Left lung (tissue), 14 donors: ENCODE measurements at places on chromosomes 5 and 9. TPM values are rescaled to one million over a fixed set of nuclear protein-coding genes. Genes with fewer than 3 reads are reported as not detected.
A peak's percentile ranks its signal among the peaks of the same experiment; 100 is the strongest.

DNA sequence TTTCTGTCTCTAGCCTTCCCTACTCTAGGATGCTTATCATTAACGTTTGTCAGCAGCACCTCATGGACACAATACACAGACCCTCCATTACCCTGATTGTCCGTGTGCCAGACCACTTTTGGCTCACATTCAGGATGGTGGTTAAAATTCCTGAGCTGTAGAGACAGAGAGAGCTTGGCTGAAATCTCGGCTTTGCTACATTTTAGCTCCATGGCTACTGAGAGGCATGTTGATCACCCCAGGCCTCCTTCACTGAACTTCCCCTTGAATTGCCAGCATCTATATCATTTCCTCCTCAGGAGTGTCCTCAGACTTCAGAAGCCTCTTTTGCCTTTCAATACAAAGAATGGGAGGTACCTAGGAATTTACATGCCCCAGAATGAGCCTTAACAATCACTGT is 104.7 kb upstream of the ISL1 start:
- no peaks in the 10 kb centered on the region for H3K27me3 ChIP-seq
- H3K4me3 ChIP-seq, result no peak overlapping the region
- H3K4me1 ChIP-seq, result no peaks in the 10 kb centered on the region
- H3K27ac ChIP-seq, result no peak overlapping the region
- no peak for DNase-seq

- peaks cover 11% of the 10 kb centered on the region for H3K4me1 ChIP-seq
- H3K4me3 ChIP-seq, result no peak overlapping the region
- no peaks in the 10 kb centered on the region for H3K36me3 ChIP-seq
These were observed 351.9 kb downstream of the ENC1 start for GRCh38 chr5:74288448-74289108.

DNA sequence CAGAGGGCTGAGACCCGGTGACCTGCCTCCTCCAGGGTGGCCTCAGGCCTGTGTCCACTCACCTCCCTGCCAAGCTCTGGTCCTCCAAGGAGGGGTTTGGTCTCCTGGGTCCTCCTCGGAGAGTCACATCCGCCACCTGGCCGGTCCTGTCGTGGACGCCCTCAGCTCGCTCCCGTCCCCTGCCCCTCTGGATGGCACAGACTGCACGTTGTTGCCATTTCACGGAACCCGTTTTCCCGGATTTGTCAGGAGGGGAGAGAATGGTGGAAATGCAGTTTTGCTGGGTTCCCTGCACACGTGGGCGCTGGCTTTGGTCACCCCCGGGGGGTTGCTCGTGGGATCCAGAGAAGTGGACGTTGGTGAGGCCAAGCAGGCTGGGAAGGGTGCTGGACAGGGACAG is 62.7 kb downstream of the RXRA start:
- H3K27me3 ChIP-seq, result no peaks in the 10 kb centered on the region
- H3K36me3 ChIP-seq, result no peaks in the 10 kb centered on the region
- H3K27ac ChIP-seq, result no peak overlapping the region
- no peak for DNase-seq

- DNase-seq, result no peak
- no peaks in the 10 kb centered on the region for H3K36me3 ChIP-seq
- no peak overlapping the region for H3K27ac ChIP-seq
- no peaks in the 10 kb centered on the region for H3K27me3 ChIP-seq
These were observed 109.1 kb downstream of the NNT start for GRCh38 chr5:43712081-43712480.

DNA sequence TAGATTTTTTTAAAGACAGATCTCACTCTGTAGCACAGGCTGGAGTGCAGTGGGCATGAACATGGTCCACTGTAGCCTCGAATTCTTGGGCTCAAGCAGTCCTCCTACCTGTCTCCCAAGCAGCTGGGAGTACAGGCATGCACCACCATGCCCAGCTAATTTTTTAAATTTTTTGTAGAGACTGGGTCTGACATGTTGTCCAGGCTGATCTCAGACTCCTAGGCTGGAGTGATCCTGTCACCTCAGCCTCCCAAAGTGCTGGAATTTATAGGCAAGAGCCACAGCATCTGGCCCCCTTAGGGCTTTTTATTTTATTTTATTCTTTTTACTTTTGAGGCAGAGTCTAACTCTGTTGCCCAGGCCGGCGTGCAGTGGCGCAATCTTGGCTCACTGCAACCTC is 56.4 kb downstream of the NSD1 start:
- H3K27me3 ChIP-seq, result no peaks in the 10 kb centered on the region
- H3K27ac ChIP-seq, result no peak overlapping the region
- peaks cover 15% of the 10 kb centered on the region for H3K4me1 ChIP-seq
- no peaks in the 10 kb centered on the region for H3K36me3 ChIP-seq
- no peak for DNase-seq
- no peak overlapping the region for H3K4me3 ChIP-seq

DNA sequence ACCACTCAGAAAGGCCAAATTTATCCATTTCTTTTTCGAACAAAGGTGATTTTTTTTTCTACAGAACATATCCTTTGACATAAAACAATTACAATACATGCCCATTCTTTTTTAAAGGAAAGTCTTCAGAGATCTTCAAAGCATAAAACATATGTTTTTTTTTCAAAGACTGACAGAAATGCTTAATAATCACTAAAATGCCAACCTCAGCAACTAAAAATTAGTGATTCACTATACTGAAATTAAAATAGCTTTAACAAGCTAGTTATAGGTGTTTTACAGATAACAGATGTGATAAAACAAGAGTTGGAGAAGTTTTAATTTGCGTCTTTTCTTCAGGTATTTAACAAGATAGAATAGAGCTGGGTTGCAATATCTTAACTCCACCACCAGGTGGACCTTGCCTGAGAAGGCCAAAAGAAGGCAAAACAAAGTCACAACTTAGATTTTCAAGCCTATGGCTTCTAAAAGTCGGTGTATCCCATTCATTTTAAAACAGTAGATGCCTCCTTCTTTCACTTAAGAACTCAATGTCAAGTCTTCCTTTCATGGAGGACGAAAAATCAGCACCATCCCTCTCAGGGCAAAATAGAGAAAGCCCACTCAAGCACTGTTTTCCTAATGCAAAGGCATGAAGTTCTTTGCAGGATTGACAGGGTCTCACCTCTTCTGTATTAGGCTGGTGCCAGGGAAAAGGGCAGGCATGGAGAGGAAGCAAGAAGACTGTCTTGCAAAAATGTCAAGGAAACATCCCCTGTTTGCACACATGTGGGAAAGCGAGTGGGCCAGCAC is 31.1 kb upstream of the CPLX2 start:
- H3K36me3 ChIP-seq, result no peaks in the 10 kb centered on the region
- H3K27ac ChIP-seq, result no peak overlapping the region
- no peak for DNase-seq
- H3K4me3 ChIP-seq, result no peak overlapping the region

DNA sequence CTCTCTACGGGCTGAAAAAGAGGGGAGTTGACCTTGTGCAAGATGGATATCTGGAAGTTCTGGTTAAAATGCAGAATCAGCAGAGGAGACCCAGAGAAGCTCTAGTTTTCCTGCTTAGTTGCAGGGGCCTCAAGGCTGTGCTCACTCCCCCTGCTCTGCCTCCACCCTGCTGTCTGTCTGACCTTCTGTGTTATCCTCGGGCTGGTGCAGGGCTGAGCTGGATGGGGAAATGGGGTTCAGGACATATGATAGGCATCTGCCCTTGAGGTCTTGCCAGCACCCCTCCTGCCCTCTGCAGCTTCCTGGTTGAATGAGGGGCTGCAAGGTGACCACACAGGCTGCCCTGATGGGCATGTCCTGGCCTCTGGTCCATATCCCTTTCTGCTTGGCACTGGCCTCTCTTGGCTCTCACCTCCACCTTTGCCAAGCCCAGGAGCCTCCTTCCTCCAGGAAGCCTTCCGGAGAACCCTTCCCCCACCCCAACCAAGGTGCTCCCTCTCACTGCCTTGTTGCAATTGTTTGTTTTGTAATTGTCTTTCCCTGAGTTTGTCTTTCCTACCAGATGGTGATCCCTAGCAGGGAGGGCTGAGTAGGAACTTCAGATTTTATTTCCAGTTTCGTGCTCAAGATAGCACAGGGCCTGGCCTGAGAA is 1.3 kb downstream of the TMEM268 start:
- DNase-seq, result no peak
- no peaks in the 10 kb centered on the region for H3K27me3 ChIP-seq
- peaks cover 48% of the 10 kb centered on the region for H3K4me1 ChIP-seq
- peak overlapping the region; percentile 65 for H3K4me3 ChIP-seq

GRCh38 chr9:90064971-90065370 is 460.2 kb downstream of the GADD45G start:
- no peak for DNase-seq
- H3K27me3 ChIP-seq, result no peaks in the 10 kb centered on the region
- no peaks in the 10 kb centered on the region for H3K4me1 ChIP-seq
- no peaks in the 10 kb centered on the region for H3K36me3 ChIP-seq

DNA sequence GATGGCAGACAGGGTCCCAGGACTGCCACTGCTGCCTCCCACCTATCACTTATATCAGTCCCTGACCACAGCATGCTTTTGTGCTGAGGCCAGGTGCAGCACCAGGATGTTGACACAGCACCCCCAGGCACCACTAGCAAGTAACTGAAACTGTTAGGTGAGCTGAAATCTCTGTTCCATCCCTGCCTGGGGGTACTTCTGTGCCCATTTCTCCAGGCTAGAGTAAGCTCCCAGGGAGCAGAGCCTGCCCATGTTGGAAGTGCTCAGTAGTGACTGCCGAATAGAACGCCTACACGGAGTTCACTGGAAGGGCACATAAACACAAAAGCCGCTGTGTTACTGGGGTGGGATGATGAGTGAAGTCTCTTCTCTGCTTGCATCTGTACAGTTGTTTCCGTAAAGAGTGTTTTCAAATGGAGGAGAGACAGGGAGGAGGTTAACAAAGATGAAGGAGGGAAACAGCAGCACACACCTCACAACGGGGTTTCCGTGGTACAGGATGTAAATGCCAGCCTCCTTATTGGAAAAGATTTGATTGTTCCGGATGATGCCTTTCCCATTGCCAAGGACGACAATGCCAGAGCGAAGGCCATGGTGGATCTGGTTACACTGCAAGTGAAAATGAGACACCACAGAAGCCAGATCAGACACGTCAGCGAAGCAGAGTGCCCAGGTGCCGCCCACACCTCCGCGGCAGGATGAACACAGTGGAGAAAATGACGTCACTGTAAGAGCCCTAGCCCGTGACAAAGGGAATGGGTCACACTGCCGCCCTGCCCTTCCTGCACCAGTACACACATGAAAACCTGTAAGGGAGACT is 43.1 kb downstream of the POLR1E start:
- H3K4me1 ChIP-seq, result no peaks in the 10 kb centered on the region
- no peak overlapping the region for H3K27ac ChIP-seq

DNA sequence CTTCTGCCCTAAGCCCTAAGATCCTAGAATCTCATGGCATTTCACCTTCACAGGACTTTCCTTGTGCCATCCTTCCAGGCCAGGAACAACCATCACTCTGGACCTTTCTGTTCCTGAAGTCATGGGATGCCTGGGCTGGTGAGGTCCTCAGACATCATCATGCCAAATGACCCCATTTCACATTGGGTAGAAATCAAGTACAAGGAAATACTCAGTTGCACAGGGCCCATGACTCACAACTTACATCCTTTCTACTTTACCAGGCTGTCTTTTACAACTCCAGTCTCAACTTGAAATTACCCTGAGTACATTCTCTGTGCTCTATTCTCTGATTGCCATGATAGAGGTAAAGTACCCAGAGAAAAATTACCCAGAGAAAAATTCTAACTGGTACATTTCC is 167.1 kb downstream of the PIK3R1 start:
- no peaks in the 10 kb centered on the region for H3K27me3 ChIP-seq
- H3K4me1 ChIP-seq, result no peaks in the 10 kb centered on the region
- H3K27ac ChIP-seq, result peak overlapping the region; percentile 67
- H3K4me3 ChIP-seq, result no peak overlapping the region
- no peaks in the 10 kb centered on the region for H3K36me3 ChIP-seq

- no peaks in the 10 kb centered on the region for H3K36me3 ChIP-seq
- H3K27ac ChIP-seq, result no peak overlapping the region
- H3K4me3 ChIP-seq, result no peak overlapping the region
- H3K27me3 ChIP-seq, result no peaks in the 10 kb centered on the region
These were observed 73.1 kb upstream of the FST start for GRCh38 chr5:53407373-53407772.

DNA sequence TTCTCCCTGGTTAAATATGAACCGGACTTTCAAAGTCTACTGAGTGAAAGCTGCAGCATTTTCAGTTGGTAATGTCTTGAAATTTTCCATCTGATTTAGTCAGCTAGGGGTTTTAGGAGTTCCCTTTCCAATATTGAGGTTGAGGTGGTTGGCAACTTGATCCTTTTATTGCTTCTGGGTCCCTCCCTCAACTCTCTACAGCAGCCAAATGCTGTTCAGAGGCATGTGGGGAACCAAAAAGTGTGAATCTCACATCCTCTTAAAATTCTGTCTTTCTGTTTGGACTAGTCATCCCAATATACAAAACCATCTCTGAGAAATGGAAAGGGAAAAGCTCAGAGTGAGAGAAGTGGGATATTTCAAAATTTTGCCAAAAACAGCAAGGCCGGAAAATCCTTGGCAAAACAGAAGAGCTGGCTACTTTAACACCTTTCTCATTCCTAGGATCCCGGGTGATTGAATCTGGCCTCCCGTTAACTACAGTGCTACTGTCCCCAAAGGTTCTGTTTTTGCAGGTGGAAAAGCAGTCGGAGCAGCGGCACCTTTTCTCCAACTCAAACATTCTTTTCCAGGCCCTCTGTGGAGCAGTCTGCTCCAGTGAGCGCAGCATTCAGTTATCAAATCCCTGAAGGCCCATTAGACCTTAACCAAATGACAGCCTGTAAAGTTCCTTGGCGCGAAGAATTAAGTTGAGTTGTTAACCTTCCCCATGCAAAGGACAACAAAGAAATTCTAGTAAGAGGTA is 345.9 kb upstream of the NUDT12 start:
- DNase-seq, result no peak
- H3K4me3 ChIP-seq, result no peak overlapping the region
- no peaks in the 10 kb centered on the region for H3K4me1 ChIP-seq

- no peaks in the 10 kb centered on the region for H3K36me3 ChIP-seq
- DNase-seq, result no peak
- H3K4me3 ChIP-seq, result no peak overlapping the region
- no peak overlapping the region for H3K27ac ChIP-seq
- peaks cover 38% of the 10 kb centered on the region for H3K27me3 ChIP-seq
These were observed 209.5 kb upstream of the MVB12B start for GRCh38 chr9:126117158-126117425.

- no peak for DNase-seq
- H3K27ac ChIP-seq, result no peak overlapping the region
- peak overlapping the region; percentile 82 for H3K4me3 ChIP-seq
- H3K27me3 ChIP-seq, result no peaks in the 10 kb centered on the region
- peaks cover 23% of the 10 kb centered on the region for H3K36me3 ChIP-seq
- H3K4me1 ChIP-seq, result peaks cover 28% of the 10 kb centered on the region
These were observed 475 bp downstream of the WDR5 start for GRCh38 chr9:134136118-134136995.

- H3K36me3 ChIP-seq, result no peaks in the 10 kb centered on the region
- H3K4me3 ChIP-seq, result no peak overlapping the region
- DNase-seq, result no peak
- no peak overlapping the region for H3K27ac ChIP-seq
These were observed 5.5 kb downstream of the PRSS3 start for GRCh38 chr9:33800886-33801285.

The FOXD4 gene
- 0.64 TPM for total RNA-seq

The CCL27 gene
- total RNA-seq, result 0.67 TPM

The PIP5K1B gene
- 31.0 TPM for total RNA-seq

The TLE1 gene
- total RNA-seq, result 29.2 TPM
